ENCODE measurements at places on chromosomes 5 and 9.

DNA sequence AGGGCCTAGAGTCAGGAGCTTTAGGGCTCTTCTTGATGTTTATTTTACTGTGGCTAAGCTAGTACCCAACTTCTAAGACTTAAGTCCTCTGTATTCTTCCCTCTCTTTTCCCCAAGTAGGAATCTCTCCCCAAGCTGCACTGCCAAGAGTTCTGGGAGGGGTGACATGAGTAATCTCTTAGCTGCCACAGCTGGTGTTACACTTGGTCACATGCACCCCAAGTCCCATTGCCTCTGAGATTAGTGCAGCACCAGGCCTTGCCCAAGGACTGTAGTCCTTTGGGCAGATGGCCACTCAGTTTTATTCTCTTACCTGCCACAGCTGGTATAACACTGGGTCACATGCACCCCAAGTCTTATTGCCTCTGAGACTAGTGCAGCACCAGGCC is 114.7 kb upstream of the RIOK2 start:
- DNase-seq: no peak

DNA sequence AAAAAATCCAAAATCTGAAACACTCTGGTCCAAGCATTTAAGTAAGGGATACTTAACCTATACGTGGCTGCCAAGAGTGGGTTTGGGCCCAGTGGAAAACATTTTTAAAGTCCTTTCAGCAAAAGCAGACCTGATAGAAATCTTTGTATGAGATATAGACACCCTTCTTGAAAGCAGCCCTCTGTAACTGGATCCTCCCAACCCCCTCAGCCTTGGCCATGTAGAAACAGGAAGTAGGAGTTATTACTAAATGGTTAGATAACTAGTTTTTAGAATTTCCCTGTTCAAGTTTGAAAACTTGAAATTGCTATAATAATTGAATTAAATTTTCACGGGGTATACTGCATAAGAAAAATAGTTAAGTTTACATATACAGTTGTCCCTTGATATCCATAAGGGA is 111.3 kb upstream of the PCA3 start:
- DNase-seq: no peak

- DNase-seq: no peak
These were observed 66.0 kb upstream of the TAF1L start for GRCh38 chr9:32701321-32702022.

- no peak for DNase-seq
These were observed 19.8 kb upstream of the MCTP1 start for GRCh38 chr5:95304711-95305110.

DNA sequence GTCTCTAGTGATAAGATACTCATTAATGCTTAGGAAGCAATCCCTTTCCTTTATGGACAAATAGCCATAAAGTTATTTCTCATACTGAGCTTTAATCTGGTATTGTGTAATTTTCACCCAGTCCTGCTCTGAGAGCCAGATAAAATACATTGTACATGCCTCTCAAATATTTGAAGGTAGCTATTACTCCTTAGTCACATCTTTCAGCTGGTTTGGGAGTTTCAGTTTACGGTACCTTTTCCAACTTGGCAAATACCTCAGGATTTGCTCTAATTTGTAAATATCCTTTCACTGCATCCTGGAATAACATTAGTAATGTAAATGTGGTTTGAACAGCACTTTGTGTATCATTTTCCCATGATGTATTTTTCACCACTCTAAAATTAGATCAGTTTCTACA is 47.4 kb downstream of the ABHD17B start:
- DNase-seq: no peak

DNA sequence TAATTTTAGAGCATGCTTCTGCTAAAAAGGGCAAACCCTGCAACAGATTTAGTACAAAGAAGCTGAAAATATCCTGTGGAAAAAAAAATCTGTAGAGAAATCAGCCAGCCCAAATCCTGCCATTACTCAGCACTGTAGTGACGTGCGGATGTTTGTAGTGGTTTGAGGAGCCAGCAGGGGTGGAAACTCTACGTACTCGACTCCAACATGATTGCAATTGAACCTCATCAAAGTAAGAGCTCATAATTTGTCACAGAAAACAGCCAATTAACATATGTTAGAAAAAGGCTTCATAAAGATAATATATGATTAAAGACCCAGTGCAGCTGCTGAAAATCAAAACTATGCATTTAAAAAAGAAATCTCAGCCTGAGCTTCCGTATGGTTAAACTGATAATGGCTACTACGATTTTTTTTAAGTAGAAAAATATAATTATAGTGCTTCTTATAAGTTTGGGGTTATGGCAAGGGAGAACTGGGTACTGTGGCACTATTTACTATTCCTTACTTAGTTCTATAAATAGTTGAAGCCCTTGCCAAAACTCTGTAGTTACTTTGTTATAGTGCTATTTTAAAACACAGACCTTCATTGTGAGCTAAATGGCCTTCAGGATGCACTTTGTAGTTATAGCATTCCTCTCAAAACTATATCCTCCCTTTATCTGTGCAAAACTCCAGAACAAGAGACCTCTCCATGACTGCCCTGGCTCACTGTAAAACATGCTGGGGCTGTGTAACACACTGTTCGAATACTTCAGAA is 49.4 kb downstream of the MEF2C start:
- no peak for DNase-seq

- no peak for DNase-seq
These were observed 28.4 kb downstream of the PSAT1 start for GRCh38 chr9:78325343-78325742.

DNA sequence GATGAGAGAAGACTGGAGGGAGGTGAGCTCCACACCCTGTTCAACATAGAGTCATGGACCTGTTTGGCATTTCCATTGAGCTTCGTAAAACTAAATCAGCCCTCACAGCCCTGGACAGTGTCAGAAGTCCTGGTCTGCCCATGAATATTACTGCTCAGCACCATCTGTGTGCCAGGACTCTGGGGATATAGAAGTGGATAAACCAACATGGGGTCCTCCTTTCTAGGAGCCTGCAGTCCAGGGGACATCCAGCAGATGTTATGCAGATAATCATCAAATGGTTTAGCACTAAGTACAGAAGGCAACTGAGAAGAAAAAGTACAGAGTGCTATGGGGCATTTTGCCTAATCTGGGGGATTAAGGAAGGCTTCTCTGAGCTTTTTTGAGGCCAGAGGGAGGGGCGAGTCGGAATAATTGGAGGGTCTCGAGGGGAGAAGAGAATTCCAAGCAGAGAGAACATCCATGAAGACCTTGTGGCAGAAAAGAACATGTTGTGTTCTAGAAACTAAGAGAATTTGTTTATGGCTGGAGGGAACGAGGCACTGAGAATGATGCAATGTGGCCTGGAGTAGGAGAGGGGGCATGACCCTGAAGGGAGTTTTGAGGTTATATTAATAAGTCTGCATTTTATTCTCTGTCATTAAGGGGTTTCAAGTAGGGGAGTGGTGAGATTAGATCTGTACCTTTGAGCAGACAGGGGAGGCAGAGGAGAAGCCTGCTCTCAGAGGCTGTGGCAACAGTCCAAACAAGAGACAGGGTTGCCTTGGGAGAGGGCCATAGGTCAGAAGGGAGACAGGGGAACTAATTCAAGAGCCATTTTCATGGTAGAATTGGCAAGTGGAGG is 63.5 kb upstream of the SLC2A8 start:
- DNase-seq: no peak

GRCh38 chr5:102792705-102793104 is 37.6 kb downstream of the PAM start:
- DNase-seq: no peak

- DNase-seq: no peak
These were observed 553.8 kb downstream of the PTPRD start for GRCh38 chr9:10059044-10059443.

GRCh38 chr5:16669776-16670175 is 53.0 kb upstream of the RETREG1 start:
- no peak for DNase-seq

DNA sequence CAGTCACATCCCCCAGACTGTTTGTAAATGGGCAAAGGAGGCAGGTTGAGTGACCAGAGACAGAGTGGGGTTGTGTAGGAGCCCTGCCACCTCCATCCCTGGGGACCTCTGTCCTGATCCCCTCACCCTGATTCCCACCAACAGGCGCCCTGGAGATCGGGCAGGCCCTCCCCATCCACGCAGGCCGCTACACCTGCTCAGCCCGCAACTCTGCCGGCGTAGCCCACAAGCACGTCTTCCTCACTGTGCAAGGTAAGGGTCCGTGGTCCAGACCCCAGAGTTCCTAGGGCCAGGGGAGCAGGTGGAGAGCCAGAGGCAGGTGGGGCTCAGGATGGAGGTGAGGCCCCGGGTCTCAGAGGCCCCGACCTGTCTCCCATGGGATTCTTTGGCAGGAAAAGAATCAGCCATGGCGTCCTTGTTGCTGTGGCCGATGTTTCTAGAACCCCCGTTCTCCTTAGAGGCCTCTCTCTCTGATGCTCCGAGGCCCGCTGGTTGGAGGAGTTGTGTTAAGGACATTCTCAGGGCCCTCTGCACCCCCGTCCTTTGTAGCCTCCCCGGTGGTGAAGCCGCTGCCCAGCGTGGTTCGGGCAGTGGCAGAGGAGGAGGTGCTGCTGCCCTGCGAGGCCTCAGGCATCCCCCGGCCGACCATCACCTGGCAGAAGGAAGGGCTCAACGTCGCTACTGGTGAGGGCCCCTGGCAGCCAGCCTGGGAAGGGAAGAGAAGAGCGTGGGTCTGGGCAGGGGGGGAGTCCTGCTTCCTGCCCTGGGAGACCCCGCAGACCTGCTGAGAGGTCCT is 41.9 kb upstream of the ASS1 start:
- DNase-seq: no peak

DNA sequence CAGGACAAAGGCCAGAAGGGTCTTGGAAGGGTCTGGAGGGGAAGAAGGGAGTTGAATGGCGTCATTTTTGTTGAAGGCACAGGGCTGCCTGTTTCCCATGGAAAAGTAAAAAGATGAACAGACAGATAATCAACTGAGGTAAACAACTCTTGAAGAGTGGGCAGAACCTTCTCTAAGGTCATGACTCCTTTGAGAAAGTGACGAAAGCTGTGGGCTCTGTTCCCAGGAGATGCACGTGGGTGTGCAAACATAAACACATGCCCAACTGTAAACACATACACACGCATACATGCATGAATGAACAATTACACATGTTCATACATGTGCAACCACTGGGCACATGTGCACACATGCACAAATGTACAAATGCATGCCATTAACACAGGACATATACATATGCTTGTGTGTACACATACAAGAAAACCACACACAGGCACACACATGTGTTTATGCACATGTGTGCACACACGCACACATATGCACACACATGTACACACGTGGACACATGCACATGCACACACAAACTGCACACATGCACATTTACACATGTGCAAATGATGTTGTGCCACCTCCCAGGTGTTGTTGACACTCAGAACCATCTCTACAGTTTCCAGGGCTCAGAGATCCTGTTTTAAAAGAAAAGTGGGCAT is 143.3 kb downstream of the GADD45G start:
- DNase-seq: no peak

GRCh38 chr9:8514760-8515159 is 715.2 kb upstream of the DMAC1 start:
- DNase-seq: no peak

- DNase-seq: no peak
These were observed 39.2 kb downstream of the FER start for GRCh38 chr5:108786806-108787483.

DNA sequence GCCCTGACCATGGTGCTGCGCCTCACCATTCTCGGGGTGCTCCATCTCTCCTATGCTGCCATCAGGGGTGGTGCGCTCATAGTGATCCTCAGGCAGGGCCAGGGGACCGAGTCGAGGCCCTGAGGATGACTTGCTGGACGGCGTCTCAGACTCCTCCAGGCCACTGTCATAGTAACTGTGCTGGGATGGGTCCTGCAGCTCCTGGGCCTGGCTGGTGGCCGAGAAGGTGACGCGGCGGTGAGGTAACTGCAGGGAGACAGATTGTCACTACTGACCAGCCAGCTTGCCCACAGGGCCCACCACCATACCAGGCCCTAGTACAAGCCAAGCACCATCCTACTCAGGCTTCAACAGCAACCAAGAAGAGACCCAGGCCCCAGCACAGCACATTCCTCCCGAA is 21.0 kb downstream of the PCDH1 start:
- no peak for DNase-seq

DNA sequence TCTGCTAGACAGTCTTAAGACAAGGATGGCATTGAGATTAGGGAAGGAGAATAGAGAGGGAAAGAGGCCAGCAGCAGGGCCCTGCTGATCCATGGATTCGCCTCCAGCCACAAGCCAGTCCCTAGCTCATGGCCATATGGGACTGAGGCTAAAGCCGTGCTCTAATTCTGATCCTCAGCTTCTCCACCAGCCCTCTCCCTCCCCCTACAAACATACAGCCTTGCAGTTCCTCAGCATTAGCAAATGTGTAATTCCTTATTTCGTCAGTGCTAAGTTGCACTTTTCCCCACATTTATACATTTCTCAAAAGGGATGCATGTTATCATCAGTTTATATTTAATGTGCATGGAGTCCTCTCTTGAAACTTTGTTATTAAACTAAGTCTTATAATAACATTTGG is 34.8 kb downstream of the ZNF462 start:
- no peak for DNase-seq

DNA sequence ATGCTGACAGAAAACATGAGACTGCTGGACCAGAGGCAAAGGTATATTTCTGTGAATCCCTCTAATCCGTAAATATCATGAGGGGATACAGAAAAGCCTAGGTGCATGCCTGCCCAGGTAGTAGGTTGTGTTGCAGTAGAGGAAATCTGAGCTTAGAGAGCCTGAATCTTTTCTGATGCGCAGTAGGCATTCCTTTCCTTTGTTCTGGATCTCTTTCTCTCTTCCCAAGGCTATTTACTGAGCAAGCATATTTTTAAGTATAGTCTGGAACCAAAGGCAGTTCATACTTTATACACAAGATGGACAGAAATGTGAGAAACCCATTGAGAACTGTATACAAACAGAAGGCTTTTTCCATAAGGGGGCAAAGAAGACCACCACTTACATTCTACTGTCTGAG is 359.3 kb downstream of the TMEM161B start:
- DNase-seq: no peak

- no peak for DNase-seq
These were observed 34.1 kb downstream of the ZNF483 start for GRCh38 chr9:111559000-111559610.

GRCh38 chr5:4876804-4877203 is 263.3 kb upstream of the ADAMTS16 start:
- DNase-seq: no peak

DNA sequence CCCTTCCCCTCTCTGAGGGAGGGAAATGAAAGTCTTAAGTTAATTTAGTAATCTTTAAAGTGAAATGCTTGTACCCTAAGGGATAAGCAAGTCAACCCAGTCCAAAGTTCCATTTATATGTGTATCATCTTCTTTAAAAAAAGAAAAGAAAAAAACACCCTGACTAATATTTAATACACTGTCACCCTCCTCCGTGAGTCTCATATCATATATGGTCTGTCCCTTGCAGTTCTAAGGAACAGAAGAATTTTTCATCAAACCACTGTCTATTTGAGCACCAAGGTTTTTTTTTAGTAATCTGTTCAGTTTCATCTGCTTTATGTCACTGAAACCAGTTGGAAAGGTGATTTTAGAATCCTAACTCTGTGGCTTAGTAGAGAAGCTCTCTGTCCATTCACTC is 15.2 kb downstream of the TNIP1 start:
- no peak for DNase-seq
